ENCODE measurements at places on chromosomes 12 and 14.

DNA sequence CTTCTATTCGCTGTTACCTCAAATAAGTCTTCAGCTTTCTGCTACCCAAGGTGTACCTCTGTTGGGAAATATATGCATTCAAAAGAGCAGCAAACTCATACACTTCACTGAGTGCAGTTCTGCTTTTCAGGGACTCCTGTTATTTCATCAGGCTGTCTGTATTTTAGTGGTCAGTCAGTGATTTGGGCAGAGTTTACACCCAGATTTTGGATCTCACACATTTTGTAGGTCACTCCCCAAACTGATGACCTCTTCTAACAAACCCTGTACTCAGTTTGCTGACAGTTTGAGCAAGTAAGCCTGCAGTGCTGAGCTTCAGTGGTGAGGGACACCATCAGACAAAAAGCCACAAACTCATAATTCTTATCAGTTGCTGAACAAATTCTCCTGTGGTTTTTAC is 8.2 kb upstream of the WASHC4 start:
- no peak for DNase-seq

- no peak for DNase-seq
Observed at GRCh38 chr14:21882226-21882625, 208.6 kb upstream of the OR4E1 start.

DNA sequence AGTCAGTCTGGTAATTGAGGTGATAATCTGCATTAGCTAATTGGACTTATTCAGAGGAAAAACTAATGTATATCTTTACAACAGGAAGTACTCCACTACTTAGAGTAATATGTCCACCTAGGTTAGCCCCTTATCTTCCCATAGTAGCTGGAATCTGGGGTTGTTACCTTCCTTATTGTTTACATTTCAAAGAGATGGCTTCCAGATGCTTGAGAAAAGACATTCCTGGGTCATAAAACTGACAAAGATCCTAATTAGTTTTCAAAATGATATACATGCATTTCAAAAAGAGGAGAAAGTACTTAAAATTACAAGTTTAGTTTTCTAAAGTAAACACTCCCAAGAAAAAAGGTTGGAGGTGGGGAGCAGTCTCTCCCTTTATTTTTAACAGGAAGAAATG is 78.1 kb downstream of the RPL10L start:
- DNase-seq, result no peak

DNA sequence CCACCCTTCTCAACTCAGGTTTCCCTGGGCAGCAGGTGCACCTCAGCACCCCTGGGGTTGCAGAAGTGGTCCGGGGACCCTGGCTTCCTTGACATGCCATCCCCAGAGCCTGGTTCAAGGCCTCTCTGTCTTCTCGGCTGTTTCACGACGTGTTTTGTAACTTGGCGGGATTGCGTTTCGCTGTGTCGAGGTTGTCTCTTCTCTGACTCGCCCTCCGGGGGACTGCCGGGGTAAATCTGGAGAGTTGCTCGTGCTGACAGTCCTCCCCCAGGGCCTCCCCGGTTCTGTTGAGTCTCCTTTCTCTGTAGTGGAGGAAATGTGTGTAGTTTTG is 25.6 kb downstream of the MEG3 start:
- no peak for DNase-seq

- DNase-seq, result no peak
Observed at GRCh38 chr14:97532052-97532451, 734.9 kb downstream of the VRK1 start.

GRCh38 chr12:70796989-70797388 is 123.5 kb downstream of the PTPRR start:
- DNase-seq, result no peak

- no peak for DNase-seq
Observed at GRCh38 chr12:52805000-52805399, 8.9 kb downstream of the KRT4 start.

All from activated CD8-positive, alpha-beta memory T cell treated with anti-CD3 and anti-CD28 coated beads for 48 hours (primary cell).